Osteocyte (in vitro differentiated cells): ENCODE measurements at places on chromosomes 16 and 17. TPM values are rescaled to one million over a fixed set of nuclear protein-coding genes. Genes with fewer than 3 reads are reported as not detected.

- H3K27ac ChIP-seq, result peak overlapping the region; percentile 88
- H3K36me3 ChIP-seq, result no peaks in the 10 kb centered on the region
- H3K27me3 ChIP-seq, result no peaks in the 10 kb centered on the region
- DNase-seq, result no peak
- H3K4me3 ChIP-seq, result peak overlapping the region; percentile 83
- H3K4me1 ChIP-seq, result peaks cover 27% of the 10 kb centered on the region
These were observed 14.3 kb downstream of the ZNF213 start for GRCh38 chr16:3149193-3149530.

- peaks cover 40% of the 10 kb centered on the region for H3K36me3 ChIP-seq
- H3K27me3 ChIP-seq, result no peaks in the 10 kb centered on the region
- no peak overlapping the region for H3K4me3 ChIP-seq
- H3K4me1 ChIP-seq, result peaks cover 21% of the 10 kb centered on the region
These were observed 49.3 kb downstream of the SIAH1 start for GRCh38 chr16:48335961-48336360.

GRCh38 chr17:53662608-53663007, 160.1 kb upstream of the KIF2B start:
- peaks cover 10% of the 10 kb centered on the region for H3K27me3 ChIP-seq
- no peak overlapping the region for H3K27ac ChIP-seq
- H3K4me3 ChIP-seq, result no peak overlapping the region
- no peak for DNase-seq
- H3K36me3 ChIP-seq, result no peaks in the 10 kb centered on the region

DNA sequence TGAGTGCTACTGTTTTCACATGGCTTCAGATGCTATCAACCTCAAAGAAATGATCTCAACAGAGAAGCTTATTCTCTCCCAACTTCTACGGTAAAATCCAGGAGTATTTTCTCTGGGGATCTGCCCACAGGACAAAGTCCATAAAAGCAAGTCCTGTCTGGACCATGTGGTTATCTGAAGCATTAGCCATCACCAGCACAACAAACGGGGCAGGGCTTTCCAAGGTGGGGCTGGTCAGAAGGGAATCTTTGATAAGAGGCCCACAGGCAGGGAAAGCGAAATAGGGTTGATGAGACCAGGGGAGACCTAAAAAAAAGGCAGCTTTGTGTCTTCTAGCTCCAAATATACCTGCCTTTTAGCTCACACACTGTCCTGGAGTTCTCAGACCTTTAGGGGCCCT, 38.7 kb upstream of the CACNG3 start:
- H3K36me3 ChIP-seq, result no peaks in the 10 kb centered on the region
- no peaks in the 10 kb centered on the region for H3K4me1 ChIP-seq
- H3K27ac ChIP-seq, result no peak overlapping the region
- DNase-seq, result no peak
- no peak overlapping the region for H3K4me3 ChIP-seq

GRCh38 chr17:45852535-45853297, 8.0 kb downstream of the SPPL2C start:
- no peak for DNase-seq
- H3K4me3 ChIP-seq, result no peak overlapping the region
- H3K4me1 ChIP-seq, result no peaks in the 10 kb centered on the region
- peaks cover 5% of the 10 kb centered on the region for H3K27me3 ChIP-seq
- H3K36me3 ChIP-seq, result no peaks in the 10 kb centered on the region

DNA sequence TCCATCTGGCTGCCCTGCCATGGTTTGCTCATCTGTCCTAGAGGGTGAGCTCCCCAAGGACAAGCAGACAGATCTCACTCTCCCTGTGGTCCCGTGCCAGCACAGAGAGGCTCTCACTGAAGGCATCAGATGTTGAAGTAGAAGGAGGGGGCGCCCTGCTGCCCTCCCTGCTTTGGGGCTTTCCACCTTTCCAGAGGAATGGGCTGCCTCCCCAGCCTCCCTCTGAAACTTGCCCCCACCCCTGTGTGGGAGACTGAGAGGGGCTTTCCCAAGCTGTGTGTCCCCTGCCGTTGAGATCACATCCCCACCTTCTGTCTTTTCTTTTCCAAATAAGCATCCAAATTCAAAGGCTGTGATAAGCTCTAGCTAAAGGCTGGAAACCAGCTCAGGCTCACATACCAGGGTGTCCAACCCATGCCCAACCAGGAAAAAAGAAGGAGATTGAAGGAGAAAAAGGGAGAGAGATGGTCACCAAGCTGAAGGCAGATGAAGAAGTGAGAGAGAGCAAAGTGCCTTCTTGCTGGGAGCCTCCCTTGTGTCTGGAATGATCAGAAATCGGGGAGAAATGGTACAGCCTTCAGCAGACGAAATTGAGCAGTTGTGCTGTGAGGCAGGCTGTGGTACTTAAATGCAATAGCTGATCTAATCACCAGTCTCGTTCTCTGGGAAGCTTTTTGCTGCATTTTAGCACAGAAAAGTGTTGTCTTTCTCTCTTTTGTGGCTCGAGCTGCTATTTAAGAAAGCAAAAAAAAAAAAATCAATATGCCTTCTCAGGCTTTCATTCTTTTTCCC, 145.9 kb upstream of the LHX1 start:
- H3K4me1 ChIP-seq, result no peaks in the 10 kb centered on the region
- no peak overlapping the region for H3K4me3 ChIP-seq
- H3K27ac ChIP-seq, result no peak overlapping the region
- no peak for DNase-seq

DNA sequence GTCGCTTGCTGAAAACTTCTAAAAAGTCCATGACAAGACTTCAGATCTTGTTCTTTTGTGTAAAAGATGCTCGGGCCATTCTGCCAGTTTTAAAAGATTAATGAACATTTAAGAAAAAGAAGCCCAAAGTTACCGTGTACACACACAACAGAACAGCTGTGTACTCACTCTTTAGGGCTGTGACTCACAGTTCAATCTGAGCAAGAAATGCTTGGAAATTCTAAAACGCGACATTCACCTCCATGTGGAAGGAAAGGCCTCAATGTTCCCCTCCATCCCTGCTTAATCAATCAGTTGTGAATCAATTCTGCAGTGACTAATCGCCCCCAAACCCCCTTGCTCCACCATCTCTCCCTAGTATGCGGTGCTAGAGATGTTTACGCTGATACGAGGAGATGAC, 609.9 kb upstream of the SALL1 start:
- H3K4me1 ChIP-seq, result peaks cover 5% of the 10 kb centered on the region
- H3K36me3 ChIP-seq, result no peaks in the 10 kb centered on the region
- no peak overlapping the region for H3K4me3 ChIP-seq
- no peak overlapping the region for H3K27ac ChIP-seq

DNA sequence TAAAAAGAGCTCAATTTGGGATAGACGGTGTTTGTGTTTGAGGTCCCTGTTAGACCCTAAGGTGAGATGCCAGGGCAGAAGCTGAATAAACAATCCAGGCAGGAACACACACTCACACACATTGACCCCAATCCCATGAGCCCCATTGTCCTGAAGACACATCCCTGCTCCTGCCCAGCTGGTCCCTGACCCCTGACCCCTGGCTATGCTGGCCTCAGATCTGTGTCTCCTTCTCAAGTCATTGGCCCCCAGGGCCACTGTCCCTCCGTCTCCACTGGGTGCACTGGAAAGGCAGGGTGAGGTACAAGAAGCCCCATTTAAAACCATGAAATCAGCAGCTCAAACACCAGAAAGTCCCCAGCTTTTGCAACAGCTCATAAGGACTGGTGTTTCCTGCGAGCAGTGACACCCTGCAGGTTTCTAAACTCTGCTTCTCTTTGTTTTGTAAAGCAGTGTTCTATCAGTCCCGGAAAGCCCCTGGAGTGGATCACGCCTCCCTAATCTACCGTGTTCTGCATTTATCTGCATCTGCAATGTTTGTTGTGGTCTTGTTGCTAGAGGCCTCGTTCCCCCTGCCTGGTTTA, 18.0 kb upstream of the ASGR2 start:
- DNase-seq, result no peak
- H3K4me3 ChIP-seq, result no peak overlapping the region
- H3K27me3 ChIP-seq, result peaks cover 50% of the 10 kb centered on the region
- H3K4me1 ChIP-seq, result peaks cover 15% of the 10 kb centered on the region
- H3K27ac ChIP-seq, result no peak overlapping the region

The CIBAR2 gene
- total RNA-seq, result not detected in 2 replicates

The MED31 gene
- total RNA-seq, result 13.4 and 17.4 TPM in 2 replicates

The KRT40 gene
- total RNA-seq, result not detected in 2 replicates
